ENCODE measurements at places on chromosomes 7 and 10.

DNA sequence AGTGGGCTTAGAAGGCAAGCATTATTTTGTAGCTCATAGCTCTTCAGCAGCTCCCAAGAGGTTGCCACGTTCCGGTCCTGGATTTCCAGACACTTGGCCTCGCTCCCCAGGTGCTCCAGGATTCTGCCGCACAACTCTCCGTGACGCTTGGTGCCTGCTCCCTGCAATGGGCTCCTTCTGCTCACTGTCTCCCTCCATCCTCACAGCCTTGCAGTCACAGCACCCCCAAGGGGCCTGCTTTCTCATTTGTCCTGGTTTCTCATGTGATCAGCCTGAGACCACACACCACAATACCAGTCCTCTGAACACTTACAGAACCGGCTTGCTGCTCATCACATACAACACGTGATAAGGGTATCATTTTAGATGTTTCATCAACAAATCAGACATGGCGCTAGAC lies 9.8 kb downstream of the IGFBP3 start:
- no peak for DNase-seq

GRCh38 chr10:61187601-61188000 lies 243.6 kb upstream of the RHOBTB1 start:
- DNase-seq, result no peak

GRCh38 chr7:84294847-84295455 lies 100.4 kb upstream of the SEMA3A start:
- DNase-seq, result no peak

DNA sequence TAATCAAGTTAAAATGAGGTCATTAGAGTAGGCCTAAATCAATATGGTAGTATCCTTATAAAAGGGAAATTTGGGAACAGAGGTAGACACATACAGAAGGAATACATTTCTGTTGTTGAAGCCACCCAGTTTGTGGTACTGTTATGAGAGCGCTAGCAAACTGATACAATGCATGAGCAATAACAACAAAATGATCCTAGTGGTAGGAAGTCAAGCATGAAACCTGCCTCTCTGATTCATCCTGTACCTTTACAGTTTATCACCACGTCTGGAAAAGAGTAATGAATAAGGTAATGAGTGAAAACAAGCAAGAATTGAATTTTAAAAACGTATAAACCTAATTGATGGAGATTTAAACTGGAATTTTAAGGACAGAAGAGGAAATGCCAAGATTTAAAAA lies 217.2 kb downstream of the PCLO start:
- no peak for DNase-seq

DNA sequence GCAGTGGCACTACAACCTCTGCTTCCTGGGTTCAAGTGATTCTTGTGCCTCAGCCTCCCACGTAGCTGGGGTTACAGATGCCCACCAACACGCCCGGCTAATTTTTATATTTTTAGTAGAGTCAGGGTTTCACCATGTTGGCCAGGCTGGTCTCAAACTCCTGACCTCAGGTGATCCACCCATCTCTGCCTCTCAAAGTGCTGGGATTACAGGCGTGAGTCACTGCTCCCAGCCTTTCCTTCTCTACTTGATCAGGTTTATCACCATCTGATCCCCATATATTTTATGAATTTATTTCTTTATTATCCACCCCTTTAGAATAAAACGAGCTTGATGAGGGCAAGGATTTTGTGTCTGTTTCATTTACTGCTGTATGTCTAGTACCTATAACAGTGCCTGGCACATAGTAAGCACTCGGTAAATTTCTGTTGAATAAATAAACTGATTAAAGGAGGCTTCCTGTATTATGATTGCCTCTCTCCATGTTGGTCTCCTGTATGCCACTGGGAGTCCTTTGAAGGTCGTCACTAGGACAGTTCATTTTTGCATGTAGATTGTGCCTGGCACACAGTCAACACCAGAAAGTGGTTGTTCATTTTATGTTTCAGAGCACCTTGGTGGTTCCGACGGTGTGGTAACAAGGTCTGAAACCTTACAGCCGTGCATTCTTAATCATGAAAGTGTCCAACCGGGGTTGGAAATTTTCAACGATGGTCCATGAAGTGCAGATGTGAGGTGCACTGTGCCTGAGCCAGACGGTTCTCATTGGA lies 9.6 kb upstream of the EIF3A start:
- DNase-seq, result peak; percentile 67

GRCh38 chr7:117188376-117188775 lies 134.5 kb downstream of the WNT2 start:
- no peak for DNase-seq

- no peak for DNase-seq
Observed at GRCh38 chr10:112735041-112735695, 214.9 kb upstream of the TCF7L2 start.

DNA sequence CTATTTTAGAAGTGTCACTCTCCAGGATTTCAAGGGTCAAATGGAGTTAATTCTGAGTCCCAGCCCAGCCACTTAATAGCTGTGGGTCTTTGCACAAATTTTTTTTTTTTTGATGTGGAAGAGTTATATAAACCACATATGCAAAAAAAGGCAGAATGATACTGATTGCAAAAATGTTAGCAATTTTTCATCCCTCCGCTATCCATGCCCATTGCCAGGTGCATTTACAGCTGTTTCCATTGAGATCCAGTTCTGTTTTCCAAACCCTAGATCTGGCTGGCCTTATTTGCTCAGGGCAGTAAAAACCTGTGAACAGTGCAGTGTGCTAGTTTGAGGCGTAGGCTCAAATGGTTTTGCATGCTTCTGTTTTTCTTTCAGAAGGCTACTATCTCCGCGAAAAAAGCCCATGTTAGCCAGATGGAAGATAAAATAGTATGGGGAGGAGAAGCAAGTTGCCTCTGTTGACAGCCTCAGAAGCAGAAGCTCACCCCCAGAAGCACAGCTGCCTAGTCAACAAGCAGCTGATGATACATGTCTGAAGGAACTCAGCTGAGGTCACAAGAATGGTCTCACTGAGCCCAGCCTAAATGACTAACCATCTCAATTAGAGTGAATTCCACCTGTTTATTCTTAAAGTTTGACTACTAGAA lies 997 bp upstream of the ZNF138 start:
- no peak for DNase-seq

GRCh38 chr7:128071801-128072200 lies 40.6 kb upstream of the LRRC4 start:
- DNase-seq, result no peak

- DNase-seq, result no peak
Observed at GRCh38 chr7:130872756-130873448, 138.9 kb upstream of the KLF14 start.

GRCh38 chr10:9577746-9578145 lies 1439.9 kb upstream of the CELF2 start:
- no peak for DNase-seq

GRCh38 chr7:157347217-157347904 lies 10.6 kb downstream of the DNAJB6 start:
- DNase-seq, result peak; percentile 5

GRCh38 chr7:107564553-107565298 lies 955 bp downstream of the DUS4L start:
- DNase-seq, result no peak

DNA sequence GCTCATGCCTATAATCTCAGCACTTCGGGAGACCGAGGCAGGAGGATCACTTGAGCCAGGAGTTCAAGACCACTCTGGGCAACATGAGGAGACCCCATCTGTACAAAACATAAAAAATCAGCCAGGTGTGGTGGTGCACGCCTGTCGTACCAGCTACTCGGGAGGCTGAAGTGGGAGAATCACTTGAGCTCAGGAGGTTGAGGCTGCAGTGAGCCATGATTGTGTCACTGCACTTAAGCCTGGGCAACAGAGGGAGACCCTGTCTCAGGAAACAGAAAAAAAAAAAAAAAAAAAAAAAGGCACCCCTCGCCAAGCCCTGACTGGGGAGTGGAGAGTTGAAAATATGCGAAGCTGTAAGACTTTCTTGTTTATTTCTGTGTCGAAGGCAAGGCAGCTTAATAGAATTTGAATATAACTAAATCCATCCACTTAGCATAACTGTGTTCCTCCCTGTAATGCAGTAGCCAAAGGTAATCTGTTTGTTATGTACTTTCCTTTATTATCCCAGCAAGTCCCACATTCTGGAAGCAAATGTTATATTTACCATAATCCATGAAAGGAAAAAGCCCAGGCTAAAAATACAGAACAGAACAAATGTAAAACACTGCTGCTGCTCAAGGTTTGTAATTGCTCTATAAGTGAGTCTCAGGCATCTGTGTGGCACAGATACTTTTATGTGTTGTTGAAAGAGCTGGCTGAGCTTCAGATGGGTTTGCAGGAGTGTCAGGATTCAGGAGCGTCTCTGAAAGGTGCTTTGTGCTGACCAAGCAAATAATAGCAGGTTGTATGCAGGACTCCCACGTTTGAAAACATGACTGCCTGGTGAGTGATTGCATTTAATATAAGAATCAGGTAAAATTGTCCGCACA lies 127.2 kb downstream of the CELF2 start:
- no peak for DNase-seq

DNA sequence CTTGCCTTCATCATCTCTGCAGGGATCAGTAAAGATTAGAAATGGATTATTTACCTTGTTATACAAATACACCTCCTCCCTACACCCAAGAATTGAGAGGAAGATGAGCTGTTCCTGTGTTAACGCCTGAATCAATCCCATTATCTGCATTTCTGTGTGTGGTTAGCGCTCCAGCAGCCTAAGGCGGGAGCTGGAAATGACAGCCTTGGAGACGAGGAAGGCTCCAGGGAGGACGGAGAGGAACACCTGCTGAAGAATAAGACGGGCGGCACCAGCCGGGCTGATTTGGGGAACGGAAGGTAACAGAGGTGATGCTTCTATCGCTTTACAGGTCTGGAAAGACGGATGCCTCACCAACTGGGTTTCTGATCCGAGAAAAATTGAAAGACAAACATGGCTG lies 34.2 kb upstream of the DDC start:
- DNase-seq, result no peak

- DNase-seq, result no peak
Observed at GRCh38 chr7:37018954-37019353, 294.7 kb upstream of the AOAH start.

- no peak for DNase-seq
Observed at GRCh38 chr7:100555701-100556100, 16.7 kb downstream of the AGFG2 start.

DNA sequence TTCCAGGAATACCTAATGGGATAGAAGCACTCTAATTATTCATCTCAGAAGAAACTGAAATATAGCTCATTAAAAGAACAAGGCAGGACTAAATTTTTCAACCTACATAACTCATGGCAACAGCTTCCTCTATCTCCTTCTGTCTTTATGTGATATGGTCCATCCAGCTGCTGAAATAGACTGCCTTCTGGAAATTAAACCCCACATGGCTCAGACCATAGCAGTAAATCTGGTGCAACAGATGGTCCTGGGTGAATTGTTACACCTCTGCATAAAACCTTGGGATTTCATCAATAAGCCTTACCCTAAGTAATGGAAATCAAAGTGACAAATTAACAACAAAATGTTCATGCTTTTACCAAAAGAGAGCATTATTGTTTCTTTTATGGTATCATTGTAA lies 205.6 kb upstream of the CSTF2T start:
- DNase-seq, result no peak

GRCh38 chr7:122507591-122507990 lies 191.3 kb downstream of the RNF133 start:
- DNase-seq, result no peak

DNA sequence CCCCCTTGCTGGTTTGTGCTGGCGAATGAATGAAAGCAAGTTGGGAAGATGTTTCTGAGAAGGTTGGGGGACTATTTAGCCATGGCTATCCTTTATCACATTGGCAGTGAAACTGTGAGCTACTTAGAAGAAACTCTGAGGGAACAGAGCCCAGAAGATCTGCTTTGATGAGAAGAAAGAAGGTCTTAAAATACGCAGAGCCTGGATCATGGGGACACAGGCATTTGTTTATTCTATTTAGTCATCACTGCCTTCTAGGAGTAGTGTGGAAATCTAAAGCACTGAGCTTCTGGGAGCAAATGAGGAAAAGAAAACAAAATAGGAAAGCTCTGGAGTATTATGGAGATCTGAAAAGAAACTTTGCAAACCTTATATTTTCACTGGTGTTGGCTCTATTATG lies 28.5 kb downstream of the CPED1 start:
- DNase-seq, result no peak

DNA sequence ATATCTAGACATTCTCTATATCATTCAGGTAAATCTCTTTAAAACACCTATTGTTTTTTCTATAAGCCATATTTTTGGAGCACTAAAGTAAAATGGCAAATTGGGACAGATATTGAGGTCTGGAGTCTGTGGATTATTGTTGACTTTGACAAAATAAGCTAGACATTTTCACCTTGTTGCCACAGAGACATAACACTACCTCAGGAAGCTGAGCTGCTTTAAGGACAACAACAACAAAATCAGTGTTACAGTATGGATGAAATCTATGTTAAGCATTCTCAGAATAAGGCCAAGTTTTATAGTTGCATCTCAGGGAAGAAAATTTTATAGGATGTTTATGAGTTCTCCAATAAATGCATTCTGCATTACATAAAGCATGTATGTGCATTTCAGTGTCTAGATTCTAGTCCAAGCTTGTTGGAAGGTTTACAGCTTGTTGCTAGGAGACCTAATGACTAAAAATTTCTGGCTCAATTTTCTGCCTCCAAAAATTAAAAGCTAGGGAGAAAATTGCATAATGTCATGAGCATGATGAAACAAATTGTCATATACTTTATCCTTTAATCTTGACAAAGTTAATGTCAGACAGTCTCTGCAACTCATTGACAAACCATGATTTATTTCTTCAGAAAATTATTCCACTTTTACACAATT lies 18.3 kb downstream of the LIPM start:
- DNase-seq, result peak; percentile 29

- DNase-seq, result no peak
Observed at GRCh38 chr10:93319096-93319495, 163.0 kb downstream of the MYOF start.

- DNase-seq, result no peak
Observed at GRCh38 chr7:22113041-22113440, 167.3 kb upstream of the CDCA7L start.

GRCh38 chr7:155371884-155372781 lies 74.5 kb downstream of the INSIG1 start:
- DNase-seq, result no peak

DNA sequence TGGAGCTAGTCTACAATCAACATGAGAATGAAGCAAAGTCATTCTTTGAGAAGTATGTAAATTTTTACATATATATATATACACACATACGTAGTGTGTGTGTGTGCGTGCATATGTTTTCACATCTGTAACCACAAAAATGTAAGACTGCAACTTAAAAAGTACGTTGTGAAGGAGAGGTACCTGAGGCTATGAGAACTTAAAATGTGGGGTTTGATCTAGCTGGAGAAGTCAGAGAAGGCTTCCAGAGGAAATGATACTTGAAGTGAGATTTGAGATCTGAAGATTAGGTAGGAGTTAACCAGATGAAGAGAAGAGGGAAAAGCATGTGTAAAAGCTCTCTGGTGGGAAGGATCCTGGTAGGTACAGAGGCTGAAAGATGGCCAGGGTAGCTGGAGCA lies 5.8 kb downstream of the TAF5 start:
- no peak for DNase-seq

DNA sequence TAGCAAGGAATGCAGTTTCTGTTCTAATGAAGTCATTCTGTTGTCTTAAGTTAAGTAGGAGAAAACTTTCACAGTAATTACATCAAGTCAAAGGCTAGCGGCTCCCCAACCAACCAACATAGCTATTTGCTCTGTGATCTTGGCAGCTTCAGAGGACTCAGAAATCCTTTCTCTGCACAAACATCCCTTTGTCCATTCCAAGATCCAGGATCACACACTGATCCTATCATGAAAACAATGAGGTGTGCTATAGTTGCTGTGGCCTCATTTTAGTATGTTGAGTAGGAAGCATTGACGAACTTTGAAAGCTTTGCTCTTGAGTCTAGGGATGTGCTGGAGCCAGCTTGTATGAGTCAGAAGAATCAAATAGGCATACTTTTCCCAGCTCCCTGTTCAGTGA lies 218.2 kb upstream of the PRSS58 start:
- DNase-seq, result no peak

GRCh38 chr10:66521506-66521905 lies 404.3 kb upstream of the LRRTM3 start:
- DNase-seq, result no peak

Data from CD4-positive, alpha-beta T cell treated with Interleukin-17A for 1 hour (primary cell).